Activated T-helper 1 cell treated with Interleukin-2 at 50 U/mL for 16 hours (primary cell): ENCODE measurements at places on chromosomes 7 and 10.

DNA sequence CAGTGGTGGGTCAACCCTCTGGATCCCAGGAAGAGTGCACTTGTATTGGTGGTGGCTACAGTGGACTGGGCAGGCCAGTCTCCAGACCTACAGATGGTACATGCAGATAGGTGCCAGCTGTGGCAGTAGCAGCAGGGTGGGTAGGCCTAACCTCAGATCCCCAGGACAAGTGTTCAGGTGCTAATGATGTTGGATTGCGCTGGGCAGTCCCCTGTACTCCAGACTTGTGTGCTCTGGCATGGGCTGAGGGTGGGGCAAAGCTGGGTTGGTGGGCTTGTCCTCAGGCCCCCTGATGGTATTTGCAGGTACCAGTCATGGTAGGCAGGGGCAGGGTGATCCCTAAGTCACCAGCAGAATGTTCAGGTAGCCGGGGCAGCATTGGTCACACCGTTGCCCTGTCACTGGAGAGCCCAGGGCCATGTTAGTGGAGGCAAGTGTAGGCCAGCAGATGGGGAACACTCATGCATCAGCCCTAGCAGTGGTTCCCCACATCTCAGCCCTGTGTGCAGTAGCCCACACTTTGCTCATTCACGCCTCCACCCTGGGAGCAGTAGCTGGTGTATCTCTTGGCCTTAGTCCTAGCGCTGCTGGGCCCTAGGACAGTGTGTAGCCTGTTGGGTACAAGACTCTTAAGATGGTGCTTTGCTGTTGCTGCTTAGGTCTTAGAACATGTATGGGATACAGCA, 171.3 kb downstream of the MLLT10 start:
- no peak for DNase-seq

DNA sequence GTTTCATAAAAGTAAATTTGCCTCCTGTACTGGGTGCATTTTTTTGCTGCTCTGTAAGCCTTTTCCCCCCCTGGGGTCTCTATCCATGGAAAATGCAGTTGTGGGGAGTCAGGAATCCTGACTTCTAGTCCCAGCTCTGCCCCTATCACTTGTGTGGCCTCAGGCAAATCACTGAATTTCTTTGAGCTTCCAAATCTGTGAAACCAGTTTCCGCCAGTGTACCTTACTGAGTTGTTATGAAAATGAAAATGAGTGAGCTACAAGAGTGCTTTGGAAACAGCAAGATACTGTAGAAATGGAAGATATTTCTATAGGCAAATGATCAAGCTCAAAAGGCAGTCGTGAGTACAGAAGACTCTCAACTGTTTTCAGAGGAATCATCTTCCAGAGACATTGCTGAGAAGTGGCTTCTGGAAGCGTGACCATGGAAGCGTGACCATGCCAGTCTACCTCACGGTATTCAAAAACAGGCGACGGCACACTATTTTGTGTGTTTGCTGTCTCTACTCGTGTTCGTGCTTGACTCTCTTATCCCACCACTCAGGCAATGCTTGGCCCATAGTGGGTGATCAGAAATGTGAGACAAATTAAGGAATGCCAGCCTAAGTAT, 107.4 kb downstream of the ATXN7L1 start:
- no peak for DNase-seq

DNA sequence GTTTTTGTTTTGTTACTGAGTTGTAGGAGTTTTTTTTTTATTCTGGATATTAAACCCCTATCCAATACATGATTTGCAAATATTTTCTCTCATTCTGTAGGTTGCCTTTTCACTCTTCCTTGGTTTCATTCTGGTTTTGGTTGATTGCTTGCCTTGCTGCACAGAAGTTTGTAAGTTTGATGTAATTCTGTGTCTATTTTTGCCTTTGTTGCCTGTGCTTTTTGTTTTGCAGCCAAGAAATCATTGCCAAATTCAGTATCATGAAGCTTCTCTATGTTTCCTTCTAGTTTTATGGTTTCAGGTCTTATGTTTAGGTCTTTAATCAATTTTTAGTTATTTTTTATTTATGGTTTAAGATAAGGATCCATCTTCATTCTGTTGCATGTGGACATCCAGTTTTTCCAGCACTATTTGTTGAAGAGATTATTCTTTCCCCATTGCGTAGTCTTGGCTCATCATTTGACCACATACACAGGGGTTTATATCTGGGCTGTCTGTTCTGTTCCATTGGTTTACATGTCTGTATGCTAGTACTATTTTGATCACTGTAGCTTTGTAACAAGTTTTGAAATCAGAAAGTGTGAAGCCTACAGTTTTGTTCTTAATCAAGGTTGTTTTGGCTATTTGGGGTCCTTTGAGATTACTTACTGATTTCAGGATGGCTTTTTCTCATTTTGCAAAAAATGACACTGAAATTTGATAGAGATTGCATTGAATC, 26.4 kb downstream of the BMPR1A start:
- no peak for DNase-seq

- no peak for DNase-seq
These were observed 181.1 kb downstream of the PRKG1 start for GRCh38 chr10:51255381-51255780.

- DNase-seq = no peak
These were observed 41.6 kb downstream of the SMNDC1 start for GRCh38 chr10:110263164-110263563.

DNA sequence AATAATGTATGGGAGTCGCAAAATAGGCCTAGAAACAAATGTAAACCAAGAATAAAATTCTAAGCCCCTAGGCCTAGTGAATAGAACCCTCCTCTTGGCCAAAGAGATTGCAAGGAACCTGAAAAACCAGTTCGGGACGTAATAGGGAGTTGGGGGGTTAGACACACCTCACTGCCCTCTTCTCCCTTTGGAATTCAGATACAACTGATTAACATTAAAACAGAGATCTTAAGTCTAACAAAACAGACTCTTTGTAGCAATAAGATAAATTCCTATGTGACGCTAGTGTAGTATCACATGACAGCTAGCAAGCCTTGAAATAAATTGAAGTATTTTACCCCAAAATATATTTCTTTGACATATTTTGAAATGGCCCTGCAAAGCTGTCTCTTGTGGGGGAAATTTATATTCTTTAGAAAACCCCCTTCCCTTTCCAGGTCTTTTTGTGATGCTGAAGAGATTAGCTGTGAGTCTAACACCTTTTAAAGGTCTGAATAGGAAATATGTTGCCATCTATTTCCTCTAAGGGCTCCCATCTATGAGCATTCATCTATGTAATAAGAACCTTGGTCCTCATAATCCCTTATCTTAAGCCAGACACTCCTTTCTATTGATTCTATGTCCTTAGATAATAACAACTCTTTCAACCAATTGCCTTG, 623.4 kb upstream of the NRG3 start:
- no peak for DNase-seq

DNA sequence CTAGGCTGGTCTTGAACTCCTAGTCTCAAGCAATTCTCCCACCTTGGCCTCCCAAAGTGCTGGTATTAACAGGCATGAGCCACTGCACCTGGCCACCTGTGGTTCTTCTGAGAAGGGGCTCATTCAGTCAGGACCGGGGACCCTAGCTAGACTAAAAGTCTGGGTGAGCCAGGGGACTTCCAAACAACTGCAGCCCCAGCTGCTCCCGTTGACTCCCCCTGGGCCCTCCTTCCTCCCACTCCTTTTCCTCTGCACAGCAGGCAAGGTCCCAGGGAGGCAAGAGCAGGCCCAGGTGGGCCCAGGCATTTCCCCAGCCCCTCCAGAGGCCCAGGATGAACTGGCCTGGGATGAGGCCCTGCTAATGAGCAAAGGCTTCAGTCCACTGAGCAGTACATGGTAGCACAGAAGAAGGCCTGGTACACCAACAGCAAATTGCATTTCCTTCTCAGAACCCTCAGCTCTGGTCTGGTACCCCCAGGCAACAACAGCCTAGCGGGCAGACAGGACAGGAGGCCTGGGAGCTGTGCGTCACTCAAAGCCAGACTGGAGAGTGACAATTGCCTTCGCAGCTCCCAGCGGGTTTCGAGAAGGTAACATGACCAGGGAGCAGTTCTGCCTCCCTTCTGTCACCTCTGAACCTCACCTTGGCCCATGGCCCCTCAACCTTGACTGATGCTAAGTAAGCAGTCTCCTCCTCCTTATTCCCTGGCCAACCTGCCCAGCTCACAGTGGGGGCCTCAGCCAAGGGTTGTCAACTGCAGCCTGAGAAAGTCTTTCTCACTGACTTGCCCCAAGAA, 30.7 kb upstream of the HSPA12A start:
- DNase-seq = no peak

DNA sequence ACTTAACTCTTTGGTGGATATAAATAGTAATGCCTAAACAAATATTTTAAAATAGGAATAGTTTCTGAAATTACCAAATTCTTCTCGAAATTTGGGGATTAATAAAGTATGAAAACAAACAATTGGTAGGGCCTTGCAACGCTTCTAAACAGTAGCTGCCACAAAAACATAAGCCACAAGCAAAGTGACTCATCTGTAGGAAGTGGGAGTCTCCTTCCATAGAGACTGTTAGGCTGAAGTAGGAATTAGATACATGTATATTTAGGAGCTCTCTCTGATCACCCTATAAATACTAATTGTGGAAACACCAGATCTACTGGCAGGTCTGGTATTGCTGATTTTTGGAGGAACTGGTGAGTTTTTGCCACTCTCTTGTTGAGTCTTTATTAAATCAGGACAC, 5.7 kb upstream of the LMOD2 start:
- DNase-seq = no peak

- no peak for DNase-seq
These were observed 306.9 kb downstream of the GLRX3 start for GRCh38 chr10:130443066-130443465.

GRCh38 chr7:150367677-150368095, 936 bp upstream of the REPIN1 start:
- DNase-seq = no peak

DNA sequence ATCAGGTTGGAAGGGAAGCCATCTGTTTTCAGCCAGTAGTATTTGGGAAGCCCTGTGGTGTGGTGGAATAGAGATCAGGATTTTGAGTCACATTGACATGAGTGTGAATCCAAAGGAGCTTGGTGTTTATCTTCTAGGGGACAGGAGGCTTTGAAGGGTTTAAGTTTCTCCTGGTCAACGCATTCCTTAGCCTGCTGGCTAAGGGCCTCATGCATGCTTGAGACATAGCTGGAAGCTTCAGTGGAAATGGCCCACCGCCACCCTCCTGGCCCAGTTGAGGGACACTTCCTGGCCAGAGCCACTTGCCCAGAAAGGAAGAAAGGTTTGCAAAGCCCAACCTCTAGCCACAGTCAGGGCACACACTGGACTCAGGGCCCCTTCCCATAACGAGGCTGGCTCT, 70.9 kb downstream of the CDK1 start:
- DNase-seq = no peak

GRCh38 chr7:234051-234707, 41.8 kb downstream of the FAM20C start:
- no peak for DNase-seq

DNA sequence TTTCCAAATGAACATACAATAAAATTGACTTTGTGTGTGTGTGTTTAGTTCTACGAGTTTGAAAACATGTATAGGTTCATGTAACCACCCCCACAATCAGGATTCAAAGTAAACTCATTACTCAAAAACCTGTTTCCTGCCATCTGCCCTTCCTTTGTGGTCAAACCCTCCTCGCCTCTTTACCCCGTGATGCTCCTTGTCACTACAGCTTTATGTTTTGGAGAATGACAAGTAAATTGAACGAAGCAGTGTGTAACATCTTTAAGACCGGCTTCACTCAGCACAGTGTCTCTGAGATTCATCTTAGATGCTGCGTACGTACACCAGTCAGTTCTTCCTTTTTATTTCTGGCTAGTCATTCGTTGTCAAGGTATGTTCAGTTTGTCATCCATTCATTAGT, 54.6 kb upstream of the MKI67 start:
- peak; percentile 20 for DNase-seq

DNA sequence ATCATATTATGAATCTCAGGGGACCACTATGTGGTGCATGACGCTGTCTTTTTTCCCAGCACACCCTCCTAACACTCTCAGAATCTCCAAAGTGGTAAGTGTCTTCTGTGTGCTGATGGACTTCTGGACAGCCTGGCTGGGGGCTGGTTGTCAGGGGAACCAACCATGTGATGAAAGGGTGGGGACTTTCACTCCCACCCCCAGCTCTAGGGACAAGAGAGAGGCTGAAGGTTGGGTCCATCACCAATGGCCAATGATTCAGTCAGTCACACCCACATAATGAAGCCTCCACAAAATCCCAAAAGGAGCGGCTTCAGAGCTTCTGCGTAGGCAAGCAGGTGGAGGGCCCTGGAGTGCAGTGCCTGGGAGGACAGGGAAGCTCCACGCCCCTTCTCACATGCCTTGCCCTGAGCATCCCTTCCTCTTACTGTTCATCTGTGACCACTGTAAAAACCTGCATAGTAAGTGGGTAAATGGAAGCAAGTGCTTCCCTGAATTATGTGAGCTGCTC, 44.6 kb downstream of the RASGEF1A start:
- no peak for DNase-seq

GRCh38 chr10:69500864-69501468, 49.7 kb downstream of the TSPAN15 start:
- no peak for DNase-seq

DNA sequence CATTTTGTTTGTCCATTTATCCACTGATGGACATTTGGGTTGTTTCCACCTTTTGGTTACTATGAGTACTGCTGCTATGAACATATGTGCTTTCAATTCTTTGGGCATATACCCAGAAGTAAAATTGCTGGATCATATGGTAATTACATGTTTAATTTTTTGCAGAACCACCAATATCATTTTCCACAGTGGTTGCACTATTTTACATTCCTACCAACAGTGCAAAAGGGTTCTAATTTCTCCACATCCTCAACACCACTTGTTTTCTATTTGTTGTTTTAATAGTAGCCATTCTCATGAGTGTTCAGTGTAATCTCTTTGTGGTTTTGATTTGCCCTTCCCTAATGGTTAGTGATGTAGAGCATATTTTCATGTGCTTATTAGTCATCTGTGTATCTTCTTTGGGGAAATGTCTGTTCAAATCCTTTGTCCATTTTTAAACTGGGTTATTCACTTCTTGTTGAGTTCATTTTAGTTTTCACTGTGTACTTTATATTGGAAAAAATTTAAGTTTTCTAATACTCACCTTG, 101.9 kb downstream of the HIBADH start:
- DNase-seq = no peak

- no peak for DNase-seq
These were observed 113.7 kb downstream of the LHPP start for GRCh38 chr10:124575107-124576035.

- no peak for DNase-seq
These were observed 145.6 kb downstream of the ADAM12 start for GRCh38 chr10:126242397-126243260.

DNA sequence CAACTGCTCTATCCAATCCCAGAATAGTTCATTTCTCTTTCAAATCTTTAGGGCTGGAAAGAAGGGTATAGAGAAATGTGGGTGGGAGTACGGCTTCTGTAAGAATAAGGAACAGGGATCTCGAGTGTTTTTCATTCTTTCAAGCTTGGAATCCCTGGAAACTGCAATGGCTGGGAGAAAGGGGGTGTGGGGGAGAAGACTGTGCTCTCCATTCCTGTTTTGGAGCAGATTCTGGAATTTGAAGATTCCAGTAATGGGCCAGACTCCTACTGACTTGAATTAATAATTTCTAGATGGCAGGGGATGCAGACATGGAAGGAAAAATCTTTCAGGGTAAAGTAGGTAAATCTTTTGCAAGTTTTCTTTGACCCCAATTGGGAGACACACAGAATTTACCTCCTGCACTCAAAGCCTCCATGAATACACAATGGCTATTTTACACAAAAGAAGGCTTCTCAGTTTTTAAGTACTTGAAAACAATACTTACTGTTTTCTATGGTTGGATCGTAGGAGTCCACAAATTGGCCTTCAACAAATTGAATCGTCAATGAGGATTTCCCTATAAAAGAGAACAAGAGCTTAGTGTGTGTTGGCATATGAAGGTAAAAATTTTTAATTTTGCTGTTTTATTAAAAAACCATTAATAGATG, 29.1 kb downstream of the RHEB start:
- no peak for DNase-seq

- DNase-seq = no peak
These were observed 140.9 kb downstream of the TFEC start for GRCh38 chr7:115889669-115889984.
